Fibroblast of villous mesenchyme (primary cell): ENCODE measurements at places on chromosomes 11 and 22. TPM values are rescaled to one million over a fixed set of nuclear protein-coding genes. Genes with fewer than 3 reads are reported as not detected.

The IFITM2 gene
- total RNA-seq, result 38.4 and 107 TPM in 2 replicates

The EPS8L2 gene
- 42.5 and 55.3 TPM in 2 replicates for total RNA-seq

The GGTLC3 gene
- not detected in 2 replicates for total RNA-seq

The TTC36 gene
- total RNA-seq, result 0.97 and 1.7 TPM in 2 replicates

The HBG1 gene
- total RNA-seq, result not detected in 2 replicates

The C22orf31 gene
- total RNA-seq, result not detected in 2 replicates

The UPK3A gene
- total RNA-seq, result not detected in 2 replicates

The MAPK8IP1 gene
- total RNA-seq, result 6.5 and 6.8 TPM in 2 replicates

The SLC22A12 gene
- not detected in 2 replicates for total RNA-seq

The TSSC4 gene
- total RNA-seq, result 54.8 and 58.6 TPM in 2 replicates

The CHRNA10 gene
- 0.86 and 0.97 TPM in 2 replicates for total RNA-seq

The OR51B4 gene
- total RNA-seq, result 0.43 TPM in 1 of 2 replicates, not detected in the other

The B4GALNT4 gene
- 0.43 and 1.3 TPM in 2 replicates for total RNA-seq

The RPUSD4 gene
- total RNA-seq, result 18.0 and 19.0 TPM in 2 replicates

The C11orf42 gene
- under 0.01 TPM in 1 of 2 replicates, not detected in the other for total RNA-seq

The MSANTD2 gene
- total RNA-seq, result 11.2 and 13.5 TPM in 2 replicates

The KCNQ1 gene
- not detected in 2 replicates for total RNA-seq

The IGSF22 gene
- total RNA-seq, result under 0.01 and 1.3 TPM in 2 replicates

The HTR3A gene
- not detected in 2 replicates for total RNA-seq

The SHANK3 gene
- total RNA-seq, result 0.64 and 0.86 TPM in 2 replicates

The OLFML1 gene
- total RNA-seq, result 1.9 and 2.2 TPM in 2 replicates
